ENCODE measurements at places on chromosomes 16 and 17.

DNA sequence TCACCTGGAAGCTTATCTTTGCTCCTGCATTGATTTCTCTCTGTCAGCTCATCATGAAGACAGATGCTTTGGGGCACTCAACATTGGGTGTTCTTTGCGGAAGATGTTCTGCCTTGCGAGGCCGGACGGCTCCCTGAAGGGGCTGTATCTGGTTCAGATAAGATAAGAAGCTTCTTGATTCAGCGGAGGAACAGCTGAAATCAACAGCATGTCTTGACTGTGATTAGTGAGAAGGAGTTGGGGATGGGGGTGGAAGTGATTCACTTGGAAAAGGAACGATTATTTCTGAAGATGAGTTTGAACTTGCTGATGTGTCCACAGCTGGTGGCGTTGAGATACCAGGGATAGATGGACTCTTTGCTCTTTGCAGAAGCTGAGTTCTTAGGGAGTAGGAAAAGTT is 126.9 kb upstream of the WSCD1 start:
- DNase-seq = no peak

- DNase-seq = no peak
These were observed 90.3 kb upstream of the MPHOSPH6 start for GRCh38 chr16:82260212-82260795.

GRCh38 chr17:63178530-63178929 is 212.5 kb downstream of the TANC2 start:
- no peak for DNase-seq

DNA sequence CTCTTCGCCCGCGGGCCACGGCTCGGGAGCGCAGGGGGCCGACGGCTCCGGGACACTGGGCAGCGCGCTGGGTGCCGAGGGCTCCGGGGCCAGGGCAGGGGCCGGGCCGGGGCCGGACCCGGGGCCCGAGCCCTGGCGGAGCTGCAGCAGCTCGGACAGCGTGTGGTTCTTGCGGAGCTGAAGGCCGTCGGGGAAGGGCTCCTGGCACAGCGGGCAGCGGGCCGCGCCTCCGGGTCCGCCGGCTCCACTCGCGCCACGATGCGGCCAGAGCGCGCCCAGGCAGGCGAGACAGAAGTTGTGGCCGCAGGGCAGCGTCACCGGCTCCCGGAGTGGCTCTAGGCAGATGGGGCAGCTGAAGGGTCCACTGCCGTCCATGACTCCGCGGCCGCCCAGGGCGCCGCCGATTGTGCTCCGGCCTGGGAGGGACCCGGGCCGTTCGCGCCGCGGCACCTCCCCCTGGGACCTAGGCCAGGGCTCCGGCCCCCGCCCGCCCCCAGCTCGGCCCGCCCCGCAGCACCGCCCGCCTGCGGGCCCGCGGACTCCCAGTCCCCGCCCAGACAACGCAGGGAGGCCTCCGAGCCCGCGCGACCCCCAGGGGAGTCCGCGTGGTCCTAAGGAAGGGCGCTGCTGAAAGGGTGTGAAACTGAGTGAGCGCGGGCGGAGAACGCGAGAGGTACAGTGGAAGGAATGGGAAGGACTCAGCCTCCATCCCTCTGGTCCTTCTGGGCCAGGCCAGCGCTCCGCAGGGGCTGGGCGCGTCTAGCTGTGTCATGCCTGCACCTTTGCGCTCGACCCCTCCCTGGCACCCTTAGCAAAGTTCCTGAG is at the start of gene TRIM47:
TSS of gene TRIM47 (minus strand) at position 408 of the 825 bp plus-strand sequence. CDS start at position 375, 33 bp downstream.
- no peak for DNase-seq

GRCh38 chr17:6470751-6471521 is 26.7 kb downstream of the PIMREG start:
- no peak for DNase-seq

GRCh38 chr17:81710514-81711308 is 1.4 kb upstream of the SLC25A10 start:
- DNase-seq = no peak

DNA sequence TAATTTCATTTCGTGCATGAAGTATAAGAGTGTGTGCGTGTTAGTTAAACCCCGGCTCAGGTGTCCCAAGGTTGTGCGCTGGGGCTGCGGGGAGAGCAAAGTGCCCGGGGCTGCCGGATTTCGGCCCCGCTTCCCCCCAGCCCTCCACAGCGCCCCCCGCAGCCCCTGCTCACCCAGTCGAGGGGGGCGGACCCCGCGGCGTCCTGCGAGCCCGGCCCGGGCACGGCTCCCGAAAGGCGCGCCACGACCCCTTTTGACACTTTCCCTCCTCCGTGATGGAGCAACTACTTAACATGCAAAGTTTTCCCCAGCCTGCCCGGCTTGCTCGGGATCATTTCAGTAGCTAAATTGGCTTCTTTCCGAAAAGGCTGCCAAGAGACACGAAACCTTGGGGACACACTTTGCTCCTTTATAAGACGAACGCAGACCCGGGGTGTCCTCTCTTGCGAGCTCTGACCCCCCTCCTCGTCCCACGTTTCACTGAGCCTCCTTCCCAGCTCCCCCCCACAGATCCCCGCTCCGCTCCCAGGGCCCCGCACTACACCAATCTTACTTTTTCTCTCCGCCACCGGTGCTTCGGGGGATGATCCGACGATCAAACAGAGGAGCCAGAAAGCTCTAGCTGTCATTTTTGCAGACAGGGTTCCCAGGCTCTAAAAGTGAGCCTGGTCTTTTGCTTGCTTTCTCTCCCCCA is 552 bp downstream of the C17orf58 start:
- DNase-seq = no peak

DNA sequence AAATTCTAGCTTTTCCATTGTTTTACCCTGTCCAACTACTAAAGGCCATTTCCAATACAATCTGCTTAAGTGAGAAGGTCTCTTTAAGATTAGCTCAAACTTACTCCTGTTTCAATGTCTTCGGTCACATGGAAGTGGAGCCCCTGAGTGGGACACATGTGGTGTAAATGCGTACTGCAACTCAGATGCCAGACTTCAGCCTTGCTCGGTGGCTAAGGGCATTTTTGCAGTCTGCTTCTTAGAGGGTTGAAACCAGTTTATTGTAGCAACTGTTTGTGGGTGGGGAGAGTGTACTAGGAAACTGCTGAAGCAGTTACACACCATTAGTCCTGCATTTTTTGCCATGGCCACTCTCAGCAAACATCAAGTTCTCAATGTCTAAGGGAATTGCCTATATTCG is 140.6 kb downstream of the PARN start:
- no peak for DNase-seq
